GM12864 (cell line): ENCODE measurements at places on chromosomes 4 and X.

DNA sequence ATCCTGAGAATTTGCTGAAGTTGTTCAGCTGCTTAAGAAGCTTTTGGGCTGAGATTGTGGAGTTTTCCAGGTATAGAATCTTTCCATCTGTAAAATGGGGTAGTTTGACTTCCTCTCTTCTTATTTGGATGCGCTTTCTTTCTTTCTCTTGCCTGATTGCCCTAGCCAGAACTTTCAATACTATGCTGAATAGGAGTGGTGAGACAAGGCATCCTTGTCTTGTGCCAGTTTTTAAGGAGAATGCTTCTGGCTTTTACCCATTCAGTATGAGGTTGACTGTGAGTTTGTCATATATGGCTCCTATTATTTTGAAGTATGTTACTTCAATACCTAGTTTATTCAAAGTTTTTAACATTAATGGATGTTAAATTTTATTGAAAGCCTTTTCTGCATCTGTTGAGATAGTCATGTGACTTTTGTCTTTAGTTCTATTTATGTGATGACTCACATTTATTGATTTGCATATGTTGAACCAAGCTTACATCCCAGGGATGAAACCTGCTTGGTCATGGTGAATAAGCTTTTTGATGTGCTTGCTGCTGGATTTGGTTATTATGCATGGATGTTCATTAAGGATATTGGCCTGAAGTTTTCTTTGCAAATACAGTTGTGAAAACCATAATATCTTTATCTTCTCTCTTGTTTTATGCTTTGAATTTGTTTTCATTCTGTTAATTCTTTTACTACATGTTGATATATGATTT lies 573.8 kb upstream of the NDST4 start:
- DNase-seq = no peak

DNA sequence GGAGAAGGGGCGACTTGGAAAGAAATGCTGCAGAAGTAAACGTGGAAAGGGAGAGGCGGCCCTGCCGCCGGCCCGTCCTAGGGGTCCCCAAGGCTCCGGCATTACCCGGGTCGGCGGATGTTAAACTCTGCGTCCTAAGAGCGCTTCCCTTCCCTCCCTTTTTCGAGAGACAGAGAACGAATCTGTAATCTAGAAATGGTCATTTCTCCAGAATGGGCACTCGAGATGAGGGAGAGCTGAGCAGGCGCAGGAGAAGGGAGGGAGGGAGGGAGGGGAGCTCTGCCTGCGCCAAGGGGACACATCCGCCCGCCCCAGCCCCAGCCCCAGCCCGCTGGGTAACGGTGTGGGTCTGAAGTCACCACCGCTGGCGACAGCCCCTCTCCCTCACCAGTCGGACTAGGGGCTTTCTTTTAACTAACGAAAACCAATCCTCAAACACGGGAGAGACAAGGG lies 1.7 kb downstream of the HCFC1 start:
- no peak for DNase-seq

- no peak for DNase-seq
Observed at GRCh38 chr4:23763559-23763958, 126.3 kb downstream of the PPARGC1A start.

GRCh38 chr4:153028535-153028934 lies 92.4 kb downstream of the FHDC1 start:
- no peak for DNase-seq

DNA sequence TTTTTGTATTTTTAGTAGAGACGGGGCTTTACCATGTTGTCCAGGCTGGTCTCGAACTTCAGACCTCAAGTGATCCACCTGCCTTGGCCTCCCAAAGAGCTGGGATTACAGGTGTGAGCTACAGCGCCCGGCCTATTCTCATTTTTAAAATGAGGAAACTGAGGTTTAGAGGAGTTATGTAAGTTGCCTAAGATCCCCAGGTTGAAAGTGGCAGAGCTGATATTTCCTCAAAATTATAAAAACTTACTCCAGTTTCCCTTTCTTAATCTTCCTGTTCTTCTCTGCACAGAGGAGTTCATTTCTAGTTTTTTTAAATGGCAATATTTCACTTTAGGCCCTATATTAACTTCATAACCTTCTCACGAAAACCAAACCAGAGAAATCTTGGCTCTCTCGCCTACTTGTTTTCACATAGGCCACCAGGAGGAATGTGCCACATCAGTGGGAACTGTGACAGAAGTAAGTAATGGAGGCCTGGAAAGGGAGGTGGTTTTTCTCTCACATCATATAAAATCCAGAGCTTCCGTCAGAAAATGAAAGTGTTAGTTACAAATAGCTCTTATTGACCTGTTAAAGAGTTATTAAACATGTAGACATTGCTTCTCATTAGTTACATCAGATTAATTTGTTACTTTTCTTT lies 16.1 kb upstream of the RS1 start:
- DNase-seq = no peak

DNA sequence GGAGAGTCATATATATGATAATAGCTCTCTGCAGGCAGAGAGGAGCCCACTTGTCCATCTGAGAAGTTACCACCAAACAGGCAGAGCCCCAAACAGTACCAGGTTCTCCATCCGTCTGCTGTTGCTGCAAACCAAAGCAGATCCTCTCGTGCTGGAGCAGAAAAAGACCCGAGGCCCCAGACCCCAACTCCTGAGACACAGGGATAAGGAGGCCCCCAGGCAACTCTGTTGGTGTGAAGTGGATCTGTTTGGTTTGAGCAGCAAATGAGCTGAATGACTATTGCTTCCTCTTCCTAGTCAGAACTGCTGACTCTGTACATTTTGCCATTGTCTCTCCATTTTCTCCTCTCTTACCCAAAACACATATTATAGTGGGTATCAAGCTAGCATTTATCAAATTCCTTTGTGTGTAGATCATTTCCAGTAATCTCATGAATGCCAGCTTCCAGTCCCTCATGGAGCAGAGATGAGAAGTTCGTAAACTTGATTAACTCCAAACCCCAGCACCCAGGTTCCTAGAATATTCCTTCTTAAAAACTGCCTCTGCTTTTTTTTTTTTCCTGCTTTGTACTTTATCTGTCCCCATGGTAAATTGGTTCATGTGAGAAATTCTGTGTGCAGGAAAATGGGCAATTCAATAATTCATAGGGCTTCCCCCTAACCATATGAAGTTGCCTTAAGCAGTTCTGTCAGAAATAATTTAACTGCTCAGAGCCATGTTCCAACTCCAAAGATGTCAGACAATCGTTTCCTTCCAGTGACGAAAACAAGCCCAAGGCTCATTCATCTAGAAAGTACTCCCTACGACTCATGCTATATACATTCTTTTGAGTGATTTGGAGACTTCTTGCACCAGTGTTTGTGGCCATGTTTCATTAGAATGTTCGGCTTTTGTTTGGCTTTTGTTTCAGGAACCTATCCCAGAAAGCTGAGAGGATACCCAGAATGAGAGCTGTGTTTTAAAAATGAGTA lies 98.6 kb upstream of the ATXN3L start:
- DNase-seq = no peak

- no peak for DNase-seq
Observed at GRCh38 chr4:41913509-41913908, 21.7 kb upstream of the TMEM33 start.

DNA sequence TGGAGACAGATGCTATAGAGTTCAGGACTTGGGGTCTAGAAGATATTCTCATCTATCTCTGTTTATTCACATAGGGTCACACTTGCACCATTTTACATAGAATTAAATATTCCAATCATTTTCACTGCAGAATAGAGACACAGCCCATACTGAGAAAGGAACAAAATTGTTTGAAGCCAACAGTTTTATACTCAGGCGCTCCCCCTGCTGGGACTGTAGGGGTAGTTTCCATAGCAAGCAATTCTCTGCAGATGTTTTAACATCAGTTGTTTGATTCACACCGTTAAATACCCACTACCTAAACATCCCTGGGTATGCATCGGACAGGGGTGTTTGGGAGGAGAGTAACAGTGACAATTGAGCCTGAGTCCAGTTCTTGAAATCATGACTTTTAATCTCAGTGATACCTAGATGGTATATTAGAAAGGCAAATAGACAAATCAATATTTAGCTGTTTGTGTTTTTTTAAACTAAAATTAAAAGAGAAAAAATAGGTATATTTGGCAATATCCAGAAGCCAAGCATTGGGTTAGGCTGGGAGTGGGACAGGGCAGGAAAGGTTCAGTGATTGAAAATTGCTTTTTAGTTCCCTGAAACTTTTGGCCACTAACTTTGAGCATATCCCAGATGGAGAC lies 33.8 kb downstream of the LONRF3 start:
- no peak for DNase-seq

GRCh38 chr4:177667687-177668086 lies 225.4 kb upstream of the AGA start:
- DNase-seq = no peak

GRCh38 chr4:622996-623913 lies 2.1 kb upstream of the PDE6B start:
- no peak for DNase-seq

GRCh38 chrX:41600291-41600690 lies 88.5 kb upstream of the GPR34 start:
- no peak for DNase-seq

- DNase-seq = no peak
Observed at GRCh38 chr4:183469936-183470335, 25.5 kb downstream of the CDKN2AIP start.

- DNase-seq = no peak
Observed at GRCh38 chr4:41305476-41305875, 48.7 kb downstream of the UCHL1 start.

DNA sequence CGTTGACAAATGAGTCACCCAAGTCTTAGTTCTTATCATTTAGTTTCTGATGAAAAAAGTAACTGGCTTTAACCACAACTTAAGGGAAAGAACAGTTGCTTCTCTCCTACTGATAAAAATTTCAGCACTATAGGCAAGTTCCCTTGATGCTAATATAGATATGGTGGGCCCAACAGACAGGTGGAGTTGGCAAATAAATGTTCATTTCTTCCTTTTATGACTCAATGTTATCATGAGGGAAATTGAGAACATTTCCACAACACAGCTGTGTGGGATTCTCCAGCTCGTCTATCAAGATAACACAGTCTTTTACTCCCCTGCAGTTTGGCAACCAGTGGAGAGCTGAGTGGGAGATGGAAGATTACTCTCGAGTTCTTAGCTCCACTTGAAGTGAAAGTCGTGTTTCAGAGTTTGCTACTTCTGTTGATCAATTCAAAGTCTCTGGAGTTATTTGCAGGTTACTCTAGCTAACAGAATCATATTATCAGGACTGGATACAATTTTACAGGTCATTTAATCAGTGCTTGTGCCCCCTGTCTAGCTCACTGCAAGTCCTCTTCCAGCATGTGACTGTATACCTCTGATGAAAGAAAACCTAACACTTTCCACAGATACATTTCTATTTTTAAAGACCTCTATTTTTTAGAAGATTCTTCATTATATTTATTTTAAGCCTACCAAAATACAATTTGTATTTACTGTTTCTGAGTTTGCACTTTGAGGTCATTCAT lies 270.6 kb upstream of the GK2 start:
- DNase-seq = no peak

DNA sequence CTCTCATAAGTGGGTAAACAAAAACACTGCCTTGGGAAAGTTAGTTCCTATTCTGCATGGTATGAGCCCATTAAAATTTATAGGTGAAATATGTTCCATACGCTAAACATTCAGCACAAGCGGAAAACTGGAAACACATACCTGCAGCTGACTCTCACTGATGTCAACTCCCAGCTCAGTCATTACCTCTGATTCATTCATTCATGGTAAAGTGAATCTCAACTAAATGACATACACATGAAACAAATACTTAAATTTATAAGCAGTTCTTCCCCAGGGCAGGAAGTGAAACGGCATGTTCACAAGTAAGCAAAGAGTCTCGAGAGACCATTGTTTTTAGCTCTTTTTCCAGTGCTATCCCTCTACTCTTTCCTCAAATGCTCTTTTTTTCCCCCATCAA lies 1.6 kb downstream of the SLC10A6 start:
- no peak for DNase-seq

DNA sequence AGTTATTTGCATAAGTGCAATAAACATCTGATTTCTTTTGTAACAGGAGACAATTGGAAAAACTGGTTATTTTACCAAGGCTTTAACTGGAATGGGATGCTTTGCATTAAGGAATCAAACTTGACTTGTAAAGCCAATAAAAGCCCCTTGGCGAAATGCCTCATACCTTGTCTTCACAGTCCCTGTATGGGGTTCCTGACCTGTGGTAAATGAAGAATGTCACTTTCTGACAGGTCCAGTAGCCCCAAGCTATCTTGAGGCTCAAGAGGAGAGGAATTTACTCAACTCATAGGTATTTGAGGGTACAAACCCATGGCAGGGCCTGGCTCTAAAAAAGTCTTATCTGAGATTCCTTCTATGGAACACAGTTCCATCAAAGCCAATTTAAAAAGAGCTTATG lies 78.0 kb downstream of the ACOX3 start:
- DNase-seq = no peak

GRCh38 chr4:77226939-77227705 lies 70.1 kb downstream of the CCNG2 start:
- no peak for DNase-seq

- DNase-seq = no peak
Observed at GRCh38 chrX:78747971-78748370, 451 bp downstream of the LPAR4 start.

- DNase-seq = no peak
Observed at GRCh38 chr4:85005865-85006377, 39.4 kb upstream of the WDFY3 start.

- DNase-seq = no peak
Observed at GRCh38 chr4:149534779-149535178, 280.9 kb downstream of the IQCM start.

GRCh38 chr4:101348367-101348827 lies 1.1 kb upstream of the PPP3CA start:
- no peak for DNase-seq

DNA sequence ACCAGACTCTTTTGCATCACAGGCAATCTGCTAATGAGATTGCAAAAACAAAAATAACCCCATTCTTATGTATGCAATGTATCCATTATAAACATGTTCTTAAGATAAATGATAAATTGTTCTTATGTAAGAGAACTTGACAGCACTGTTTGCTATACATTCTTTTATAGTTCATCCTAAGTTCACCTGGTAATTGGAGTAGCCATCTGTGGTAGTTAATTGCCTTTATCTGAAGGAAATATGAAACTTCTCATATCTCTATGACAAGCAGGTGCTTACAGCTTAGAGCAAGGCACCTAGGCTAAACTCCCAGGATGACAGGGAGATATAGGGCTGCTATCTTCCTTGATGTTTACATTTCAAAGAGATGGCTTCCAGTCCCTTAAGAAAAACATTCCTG lies 21.3 kb upstream of the CLCN5 start:
- DNase-seq = no peak

DNA sequence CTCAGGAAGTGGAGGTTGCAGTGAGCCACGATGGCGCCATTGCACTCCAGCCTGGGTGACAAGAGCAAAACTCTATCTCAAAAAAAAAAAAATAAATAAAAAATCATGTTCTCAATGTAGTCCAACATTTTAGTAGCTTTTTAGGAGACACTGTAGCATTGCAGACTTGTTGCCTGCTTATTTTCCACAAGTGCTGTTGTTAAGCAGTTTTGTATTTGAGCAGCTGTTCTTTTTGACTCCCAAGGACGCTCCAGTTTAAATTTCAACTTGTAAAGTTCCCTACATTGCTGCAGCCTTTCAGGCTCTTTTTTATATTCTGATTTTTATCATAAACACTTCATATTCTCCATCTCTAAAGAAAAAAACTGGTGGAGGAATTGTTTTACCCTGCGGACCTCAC lies 83.1 kb downstream of the PPEF2 start:
- DNase-seq = no peak

- no peak for DNase-seq
Observed at GRCh38 chr4:148059617-148060180, 327.8 kb downstream of the ARHGAP10 start.

- DNase-seq = no peak
Observed at GRCh38 chr4:38152305-38152704, 192.1 kb downstream of the PTTG2 start.

- DNase-seq = no peak
Observed at GRCh38 chr4:15239866-15240265, 188.0 kb upstream of the C1QTNF7 start.
